ENCODE measurements at places on chromosomes 12 and 14.
A peak's percentile ranks its signal among the peaks of the same experiment; 100 is the strongest.

- DNase-seq = peak; percentile 87
These were observed 230.2 kb downstream of the EPS8 start for GRCh38 chr12:15558915-15559528.

DNA sequence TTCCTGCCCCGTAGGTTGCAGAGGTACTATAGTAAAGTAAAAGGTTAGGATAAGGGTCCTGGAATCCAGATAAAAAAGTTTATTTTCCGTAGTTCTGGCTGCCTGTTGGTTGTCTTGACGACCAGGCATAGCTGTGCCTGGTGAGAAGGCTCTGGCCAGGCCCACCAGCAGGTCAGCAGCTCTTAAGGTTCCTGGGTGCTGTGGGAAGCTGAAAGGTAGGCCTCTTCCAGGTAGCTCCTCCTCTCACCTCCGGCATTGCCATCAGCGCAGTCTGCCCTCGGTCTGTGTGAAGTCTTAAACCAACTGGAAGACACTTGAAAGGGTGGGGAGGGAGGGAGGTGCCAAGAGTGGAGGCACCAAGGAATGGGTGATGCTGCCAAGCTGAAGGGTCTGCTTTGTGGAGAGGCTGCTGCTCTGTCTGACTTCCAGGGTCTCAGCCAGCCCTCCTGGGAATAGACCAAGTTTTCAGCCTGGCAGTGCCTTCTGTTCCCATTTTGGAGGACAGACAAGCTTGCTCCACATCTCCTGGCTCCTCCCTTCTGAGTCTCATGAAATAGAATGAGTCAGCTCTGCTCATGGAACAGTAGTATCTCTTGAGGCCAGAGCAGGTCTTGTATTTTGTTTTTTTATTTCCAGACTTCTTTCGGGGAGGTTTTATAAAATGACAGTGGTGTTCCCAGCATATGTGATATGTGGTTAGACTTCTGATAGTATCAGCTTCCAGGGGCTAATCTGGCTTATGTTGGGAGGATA lies 5.2 kb upstream of the ACADS start:
- peak; percentile 43 for DNase-seq

DNA sequence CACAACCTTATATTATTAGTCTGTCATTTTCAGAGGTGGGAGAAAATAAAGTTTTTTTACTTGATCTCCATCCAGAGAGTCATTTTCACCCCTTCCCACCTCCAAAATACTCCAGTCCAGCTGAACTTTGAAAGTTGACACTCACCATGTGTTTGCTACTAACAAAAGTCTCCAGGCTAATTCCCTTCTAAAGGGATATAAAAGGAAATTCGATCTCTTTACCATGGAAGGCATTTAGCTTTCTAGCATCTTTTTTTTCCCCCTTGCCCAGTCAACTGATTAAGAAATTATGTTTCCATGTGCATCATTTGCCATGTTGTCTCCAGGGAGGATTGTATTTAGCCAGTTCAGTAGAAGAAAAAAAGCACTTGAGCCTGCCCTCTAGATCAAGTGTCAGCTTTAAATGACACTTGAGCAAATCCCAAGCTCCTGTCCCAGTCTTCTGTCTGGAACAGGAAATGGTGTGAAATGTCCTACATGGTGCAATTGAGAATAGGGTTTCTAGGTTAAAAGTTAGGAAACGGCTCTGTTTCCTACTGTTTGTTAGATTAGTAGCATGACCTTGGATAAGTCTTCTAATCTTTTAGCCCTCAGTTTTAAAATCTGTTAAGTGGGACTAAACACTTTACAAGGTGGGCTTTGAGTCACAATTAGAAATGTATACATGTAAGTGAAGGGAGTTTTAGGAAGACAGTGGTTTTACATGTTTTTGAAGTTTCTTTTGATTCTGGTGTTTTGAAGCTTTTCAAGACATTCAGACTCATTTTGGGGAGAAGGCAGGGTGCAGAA lies 67.2 kb downstream of the GNS start:
- no peak for DNase-seq

- no peak for DNase-seq
These were observed 26.1 kb upstream of the JPH4 start for GRCh38 chr14:23604675-23605170.

- no peak for DNase-seq
These were observed 6.3 kb downstream of the TNFRSF1A start for GRCh38 chr12:6335451-6336078.

- DNase-seq = no peak
These were observed 90.9 kb upstream of the PKP2 start for GRCh38 chr12:32987512-32987911.

GRCh38 chr12:104486943-104487819 lies 30.4 kb downstream of the CHST11 start:
- no peak for DNase-seq

- no peak for DNase-seq
These were observed 60.2 kb downstream of the RFX4 start for GRCh38 chr12:106643000-106643399.

DNA sequence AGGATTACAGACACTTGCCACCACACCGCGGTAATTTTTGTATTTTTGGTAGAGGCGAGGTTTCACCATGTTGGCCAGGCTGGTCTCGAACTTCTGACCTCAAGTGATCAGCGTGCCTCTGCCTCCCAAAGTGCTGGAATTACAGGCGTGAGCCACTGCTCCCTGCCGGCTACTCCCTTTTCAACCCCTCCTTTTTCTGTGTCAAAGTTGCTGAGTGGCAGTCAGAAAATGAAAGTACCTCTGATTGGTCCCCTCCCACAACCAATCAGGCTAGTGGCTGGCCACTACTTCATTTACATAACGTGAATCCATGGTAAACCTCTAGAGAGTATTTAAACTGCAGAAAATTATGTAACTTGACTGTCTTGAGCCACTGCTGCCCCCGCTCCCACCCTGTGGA lies 5.9 kb downstream of the RESF1 start:
- DNase-seq = no peak

DNA sequence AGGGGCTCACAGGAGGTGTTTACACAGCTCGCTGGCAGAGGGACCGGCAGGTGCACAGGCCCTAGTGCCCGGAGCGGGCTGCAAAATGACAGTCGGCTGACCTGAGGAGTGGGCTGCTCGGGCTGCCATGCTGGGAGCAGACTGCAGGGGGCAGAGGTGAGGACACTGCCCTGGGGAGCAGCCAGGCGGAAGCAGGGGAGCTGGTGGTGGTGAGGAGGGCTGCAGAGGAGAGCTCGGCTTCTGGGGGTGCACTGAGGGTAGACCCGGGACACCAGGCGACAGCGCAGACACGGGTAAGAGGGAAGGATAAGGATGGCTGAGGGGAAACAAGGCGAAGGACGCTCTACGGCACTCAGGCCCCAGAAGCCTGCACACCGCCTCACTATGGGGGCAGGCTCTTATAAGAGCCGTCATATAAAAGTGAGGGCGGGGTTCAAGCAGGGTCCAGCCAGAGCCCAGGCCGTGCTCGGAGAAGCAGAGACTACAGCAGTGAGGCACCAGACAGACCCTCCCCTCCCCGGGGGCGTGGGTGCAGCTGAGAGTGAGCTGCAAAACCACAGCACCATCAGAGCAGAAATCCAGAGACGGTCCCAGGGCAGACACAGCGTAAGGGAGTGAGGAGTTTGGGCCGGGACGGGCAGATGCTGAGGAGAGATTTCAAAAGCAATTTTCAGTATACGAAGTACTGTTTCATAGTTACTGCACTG lies 62.5 kb downstream of the CCDC88C start:
- no peak for DNase-seq

- no peak for DNase-seq
These were observed 90.5 kb downstream of the CHST11 start for GRCh38 chr12:104547235-104547634.

GRCh38 chr14:69708049-69708448 lies 58.9 kb upstream of the SRSF5 start:
- no peak for DNase-seq

GRCh38 chr12:107347261-107347660 lies 253.9 kb upstream of the CRY1 start:
- DNase-seq = no peak
